Fibroblast of skin of right quadriceps (primary cell): ENCODE measurements at places on chromosomes 16 and 17.
A peak's percentile ranks its signal among the peaks of the same experiment; 100 is the strongest.

GRCh38 chr17:28334171-28334570 is 1.1 kb downstream of the IFT20 start:
- no peak for DNase-seq

DNA sequence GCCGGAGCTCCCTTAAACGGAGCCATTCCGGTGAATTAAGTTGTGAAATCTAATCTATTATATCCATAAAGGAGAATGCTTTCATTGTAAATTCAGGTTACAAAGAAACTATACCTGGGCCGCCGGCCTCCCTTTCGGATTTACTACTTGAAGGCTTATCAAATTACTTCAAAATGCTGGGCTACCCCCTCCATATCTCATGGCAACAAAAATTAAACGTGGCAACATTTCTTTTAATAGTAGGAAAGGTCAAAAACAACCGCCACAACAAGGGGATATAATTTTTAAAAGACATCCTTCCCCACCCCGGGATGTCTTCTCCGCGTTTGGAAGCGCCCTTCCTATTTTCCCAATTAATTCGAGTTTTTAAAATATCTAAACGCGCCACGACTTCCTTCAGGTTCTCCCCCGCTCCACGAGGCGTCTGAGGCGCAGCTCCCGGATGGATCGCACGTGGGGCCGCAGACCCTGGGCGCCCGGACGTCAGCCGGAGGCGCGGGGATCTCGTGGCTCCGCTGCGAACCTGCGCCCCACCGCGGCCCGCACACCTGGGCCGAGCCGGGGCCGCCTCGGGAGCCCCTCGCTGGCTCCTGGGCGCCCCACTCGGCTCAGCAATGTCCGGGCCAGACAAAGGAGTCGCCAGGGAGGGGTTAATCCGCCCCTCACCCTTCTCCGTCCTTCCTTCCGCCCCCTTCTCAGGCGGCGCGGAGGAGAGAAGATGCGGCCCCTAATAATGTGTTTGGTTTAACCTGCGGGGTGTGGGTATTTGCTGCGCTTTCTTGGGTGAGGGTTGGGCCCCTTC is 47.4 kb upstream of the SLC38A10 start:
- peak; percentile 38 for DNase-seq

GRCh38 chr16:79439901-79440300 is 160.6 kb downstream of the MAF start:
- no peak for DNase-seq

- DNase-seq: peak; percentile 55
Observed at GRCh38 chr17:79045842-79046196, 21.9 kb downstream of the C1QTNF1 start.

GRCh38 chr17:81821603-81822311 is 11.3 kb downstream of the MCRIP1 start:
- peak; percentile 44 for DNase-seq

DNA sequence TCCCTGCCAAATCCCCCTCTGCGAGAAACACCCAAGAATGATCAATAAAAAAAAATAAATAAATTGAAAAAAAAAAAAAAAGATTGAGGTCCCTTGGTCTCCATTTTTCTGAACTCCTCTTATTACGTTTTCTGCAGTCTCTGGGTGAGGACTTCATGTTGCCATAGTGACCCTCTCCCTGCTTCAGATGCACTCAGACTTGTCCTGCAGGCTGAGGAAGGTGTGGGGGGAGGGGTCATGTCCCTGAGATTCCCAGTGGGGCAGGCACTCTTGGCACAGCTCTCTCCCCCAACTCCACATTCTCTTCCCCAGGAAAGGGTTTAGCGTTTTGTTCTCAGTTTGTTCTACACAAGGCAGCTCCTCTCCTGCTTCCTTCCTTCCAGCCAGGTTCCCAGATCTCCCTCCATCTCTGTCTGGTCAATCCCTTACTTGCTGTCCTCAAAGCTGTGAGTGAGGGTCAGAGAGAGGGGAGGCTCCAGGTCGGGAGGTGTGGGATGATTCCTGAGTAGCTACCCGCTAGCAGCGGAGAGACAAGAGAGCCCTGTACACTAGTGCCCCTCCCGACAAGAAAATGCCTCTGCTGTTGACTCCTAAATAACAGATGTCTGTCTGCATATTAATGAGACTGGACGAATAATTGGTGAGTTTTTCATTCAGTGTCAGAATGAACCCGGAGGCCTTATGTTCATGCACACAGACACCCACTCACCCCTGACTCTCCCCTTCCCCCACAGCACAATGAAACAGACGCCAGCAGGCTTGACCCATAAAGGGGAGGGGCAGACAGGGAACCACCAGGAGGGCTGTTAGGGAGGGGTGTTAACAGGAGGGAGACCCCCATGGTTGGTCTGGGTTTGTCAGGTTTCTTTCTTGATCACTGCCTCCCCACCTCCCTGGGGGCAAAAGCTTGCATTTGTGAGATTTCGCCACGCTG is 9.2 kb downstream of the RND2 start:
- no peak for DNase-seq

DNA sequence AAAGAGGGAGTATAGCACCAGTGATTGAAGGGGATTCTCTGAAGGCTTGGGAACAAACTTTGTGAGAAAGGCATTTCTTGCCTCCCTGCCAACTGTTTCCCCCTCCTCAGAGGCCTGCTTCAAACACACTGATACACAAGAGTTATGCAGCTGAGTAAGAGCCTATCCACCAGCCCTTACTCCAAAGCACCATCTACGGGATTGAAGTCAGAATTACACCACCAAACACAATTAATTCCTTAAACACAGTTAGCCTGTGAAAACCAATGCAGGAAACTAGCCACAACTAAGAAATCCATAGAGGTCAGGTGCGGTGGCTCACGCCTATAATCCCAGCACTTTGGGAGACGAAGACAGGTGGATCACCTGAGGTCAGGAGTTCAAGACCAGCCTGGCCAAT is 138.3 kb downstream of the SHCBP1 start:
- DNase-seq: no peak
